ENCODE measurements at places on chromosomes 13 and 19. TPM values are rescaled to one million over a fixed set of nuclear protein-coding genes. Genes with fewer than 3 reads are reported as not detected.

Gene APOC4
- total RNA-seq, result not detected

Gene SHC2
- total RNA-seq, result 1.8 TPM

Gene KLK12
- not detected for total RNA-seq

Gene RGL3
- 0.16 TPM for total RNA-seq

Gene ZNF600
- total RNA-seq, result 1.8 TPM

Gene DIRAS1
- under 0.01 TPM for total RNA-seq

Gene IGFL1
- not detected for total RNA-seq
